ENCODE measurements at places on chromosomes 7 and 10. TPM values are rescaled to one million over a fixed set of nuclear protein-coding genes. Genes with fewer than 3 reads are reported as not detected.

Gene UFSP1
- 2.1 TPM for polyA plus RNA-seq

Gene SUGCT
- polyA plus RNA-seq: 1.1 TPM

Gene DLG5
- 1.1 TPM for polyA plus RNA-seq

Gene MRLN
- polyA plus RNA-seq: not detected

Gene CALHM1
- not detected for polyA plus RNA-seq

Gene EPDR1
- polyA plus RNA-seq: 3.0 TPM

Gene C7orf33
- polyA plus RNA-seq: not detected

Gene TNKS2
- polyA plus RNA-seq: 31.5 TPM

Gene PIK3AP1
- polyA plus RNA-seq: 37.0 TPM

Gene LBX1
- polyA plus RNA-seq: not detected

Gene USP6NL
- polyA plus RNA-seq: 1.3 TPM

Gene OR2A12
- polyA plus RNA-seq: not detected

Gene LLCFC1
- polyA plus RNA-seq: not detected

Gene IMPDH1
- polyA plus RNA-seq: 48.3 TPM

Gene PKD1L1
- polyA plus RNA-seq: 0.02 TPM

Gene IFIT2
- 7.1 TPM for polyA plus RNA-seq

Gene LRMDA
- not detected for polyA plus RNA-seq

Gene OIT3
- polyA plus RNA-seq: not detected

Gene NPFFR1
- not detected for polyA plus RNA-seq

Gene SLC26A3
- polyA plus RNA-seq: not detected

Gene ELN
- polyA plus RNA-seq: not detected

Gene IQCE
- 4.1 TPM for polyA plus RNA-seq

Gene GSTO2
- polyA plus RNA-seq: 0.60 TPM

Gene ITGA8
- not detected for polyA plus RNA-seq

Gene WDFY4
- polyA plus RNA-seq: not detected

Gene CCL24
- polyA plus RNA-seq: not detected

Gene ERVW-1
- not detected for polyA plus RNA-seq

Gene TACR2
- polyA plus RNA-seq: not detected

Gene TMEM225B
- 1.5 TPM for polyA plus RNA-seq

Gene MSMB
- polyA plus RNA-seq: not detected
